Stimulated activated CD8-positive, alpha-beta memory T cell treated with anti-CD3 and anti-CD28 coated beads, Interleukin-4, amount 100 ng/mL, for 1 hour (primary cell): ENCODE measurements at places on chromosomes 3 and 15.

DNA sequence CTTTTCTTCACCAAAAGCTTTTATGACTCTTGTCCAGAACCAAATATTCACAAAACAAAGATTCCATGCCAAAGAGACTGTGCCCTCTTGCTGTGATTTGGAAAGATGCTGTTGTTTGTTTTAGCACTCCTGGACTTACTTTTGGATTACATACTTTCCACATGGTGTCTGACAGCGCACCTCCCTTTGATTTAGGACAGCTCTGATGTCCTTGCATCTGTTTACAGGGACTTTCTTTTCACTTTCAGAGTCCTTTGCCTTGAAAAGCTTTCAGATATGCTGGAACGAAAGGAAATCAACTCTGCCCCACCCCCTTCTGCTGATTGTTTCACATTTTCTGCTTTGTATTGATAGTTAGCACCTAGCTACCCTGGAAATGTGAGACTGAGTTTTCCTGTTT is 133.0 kb upstream of the NR2E3 start:
- DNase-seq, result no peak

DNA sequence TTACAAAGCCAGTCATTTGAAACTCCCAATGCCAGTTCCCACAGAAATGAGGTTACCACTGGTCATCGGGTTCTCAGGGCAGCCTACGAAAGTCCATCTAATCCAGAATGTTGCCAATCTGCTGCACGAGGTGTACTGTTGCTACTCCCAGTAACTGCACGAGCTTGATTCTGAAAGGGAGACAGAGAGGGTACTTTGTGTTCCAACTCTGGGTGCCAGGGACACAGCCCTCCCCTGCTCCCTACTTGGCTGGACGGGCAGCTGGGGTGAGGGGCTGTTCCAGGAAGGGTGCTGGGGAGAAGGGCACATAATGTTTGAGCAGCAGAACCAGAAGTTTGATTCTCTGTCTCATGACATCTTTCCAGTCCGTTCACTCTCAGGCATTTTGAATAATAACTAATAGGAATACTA is 27.1 kb upstream of the OSBPL11 start:
- no peak for DNase-seq

- DNase-seq, result no peak
Observed at GRCh38 chr3:142433110-142433509, 14.7 kb downstream of the XRN1 start.

DNA sequence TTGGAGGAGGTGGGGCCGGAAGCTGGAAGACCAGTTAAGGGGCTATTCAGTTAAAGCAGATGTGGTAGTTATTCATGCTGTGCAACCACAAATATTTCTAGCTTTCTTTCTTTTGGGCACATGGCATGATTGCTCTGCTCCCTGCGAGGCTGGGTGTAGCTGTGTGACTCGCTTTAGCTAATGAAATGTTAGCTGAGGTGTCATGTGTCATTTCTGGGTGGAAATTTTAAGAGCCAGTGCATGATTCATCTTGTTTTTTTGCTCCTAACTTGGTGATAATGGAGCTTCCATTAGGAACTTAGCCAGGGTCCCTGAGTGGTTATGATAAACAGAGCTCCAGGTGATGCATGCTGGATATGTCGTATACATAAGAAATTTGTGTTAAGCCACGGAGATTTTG is 300.6 kb downstream of the SATB1 start:
- no peak for DNase-seq

GRCh38 chr3:122923611-122924010 is 104.0 kb downstream of the SEMA5B start:
- no peak for DNase-seq

GRCh38 chr15:75620841-75621391 is 4.6 kb downstream of the SNUPN start:
- DNase-seq, result no peak
